ENCODE measurements at places on chromosomes 4 and X.

DNA sequence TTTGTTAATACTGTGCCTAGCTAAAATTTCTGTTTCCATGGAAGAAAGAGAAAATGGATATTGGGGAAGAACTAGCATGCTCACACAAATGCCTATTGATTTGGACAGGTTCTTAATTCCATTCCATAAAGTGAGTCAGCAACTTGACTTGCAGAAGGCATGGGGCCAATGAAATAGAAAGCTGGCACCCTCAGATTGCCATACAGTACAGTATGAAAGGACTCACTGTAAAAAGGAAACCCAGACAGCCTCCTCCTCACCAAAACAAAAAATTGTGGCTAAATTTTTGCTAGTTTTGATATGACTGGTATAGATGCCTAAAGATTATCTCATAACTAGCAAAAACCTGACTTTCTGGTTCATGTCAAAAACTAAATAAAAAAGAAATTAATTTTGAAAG lies 11.2 kb upstream of the TAB3 start:
- DNase-seq = peak; percentile 41

- DNase-seq = no peak
Measured at GRCh38 chr4:56850910-56851309, 29.4 kb upstream of the SPINK2 start.

DNA sequence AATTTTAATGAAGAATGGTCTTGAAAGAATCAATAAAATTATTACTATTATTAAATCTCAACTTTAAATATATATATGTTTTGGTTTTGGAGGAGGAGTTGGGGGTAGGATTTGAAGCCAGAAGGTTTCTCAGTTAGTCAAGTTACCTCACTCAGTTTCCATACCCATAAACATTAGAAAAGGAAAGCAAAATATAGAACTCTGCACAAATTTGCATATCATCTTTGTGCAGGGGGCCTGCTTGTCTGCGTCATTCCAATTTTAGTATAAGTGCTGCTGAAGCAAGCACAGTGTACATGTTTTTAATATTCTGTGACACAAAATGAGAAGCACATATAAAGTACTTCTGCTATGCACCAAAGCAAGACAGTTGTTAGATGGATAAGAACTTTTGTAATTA lies 47.5 kb upstream of the SCRG1 start:
- DNase-seq = no peak

DNA sequence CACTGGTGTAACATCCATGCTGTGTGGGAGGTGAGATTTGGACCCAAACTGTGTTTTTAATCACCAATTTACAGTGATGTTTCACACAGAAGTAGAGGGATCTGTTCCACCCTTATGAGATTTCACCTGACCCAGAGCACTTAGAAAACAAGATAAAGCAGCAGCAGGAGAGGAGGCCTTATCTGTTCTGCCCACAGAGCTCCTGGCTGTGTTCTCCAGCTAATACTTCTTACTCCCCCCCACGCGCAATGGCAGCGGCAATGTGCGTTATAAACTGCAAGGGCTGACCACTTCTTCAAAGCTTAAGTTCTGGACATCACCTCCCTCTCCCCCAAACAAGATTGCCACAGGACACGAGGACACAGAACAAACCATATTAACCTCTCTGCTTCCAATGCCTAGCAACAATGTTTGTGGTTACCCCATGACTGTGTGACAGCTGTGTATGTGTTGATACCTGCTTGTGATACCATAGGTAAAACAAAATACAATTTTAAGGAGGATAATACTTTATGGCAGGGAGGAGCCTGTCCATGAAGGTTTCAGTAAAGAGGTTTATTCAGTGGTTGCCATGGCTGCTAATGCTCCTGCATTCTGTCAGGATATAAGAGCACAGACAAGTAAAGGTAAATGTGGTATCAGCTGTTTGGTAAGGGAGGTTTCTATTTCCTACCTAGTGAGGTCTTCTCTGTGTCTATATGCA lies 210.0 kb downstream of the SOWAHB start:
- DNase-seq = no peak

GRCh38 chr4:48667148-48667547 lies 112.9 kb downstream of the FRYL start:
- DNase-seq = no peak
